H1 (cell line): ENCODE measurements at places on chromosomes 7 and 10. TPM values are rescaled to one million over a fixed set of nuclear protein-coding genes. Genes with fewer than 3 reads are reported as not detected.

GRCh38 chr7:51309361-51310130 lies 7.1 kb downstream of the COBL start:
- H3K4me3 ChIP-seq = no peak overlapping the region
- no peaks in the 10 kb centered on the region for H3K27me3 ChIP-seq
- peak; percentile 32 for DNase-seq
- peaks cover 11% of the 10 kb centered on the region for H3K4me1 ChIP-seq
- no peak overlapping the region for H3K27ac ChIP-seq

The ZNF804B gene
- total RNA-seq = not detected in 2 replicates

- H3K27me3 ChIP-seq = no peaks in the 10 kb centered on the region
- H3K4me1 ChIP-seq = no peaks in the 10 kb centered on the region
- H3K27ac ChIP-seq = no peak overlapping the region
- no peak overlapping the region for H3K4me3 ChIP-seq
Measured at GRCh38 chr10:17003651-17004286, 125.8 kb downstream of the CUBN start.

DNA sequence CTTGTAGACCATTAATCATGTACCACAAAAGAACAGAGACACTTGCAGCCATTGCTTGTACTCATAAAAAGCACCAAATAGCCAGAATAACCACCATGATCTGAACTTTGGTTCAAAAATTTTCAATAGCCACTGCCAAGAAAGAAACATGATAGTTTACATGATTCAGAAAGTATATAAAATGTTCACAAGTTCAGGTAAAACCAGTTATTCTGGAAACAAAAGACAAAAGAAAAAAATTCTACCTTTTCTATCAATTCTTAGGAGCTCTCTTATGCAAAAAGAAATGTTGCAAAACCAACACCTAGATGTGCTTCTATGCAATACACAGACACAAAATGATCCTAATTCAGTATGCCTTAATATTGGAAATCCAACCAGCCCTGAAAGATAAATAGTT lies 108.7 kb downstream of the PCLO start:
- no peak overlapping the region for H3K27ac ChIP-seq
- DNase-seq = no peak

DNA sequence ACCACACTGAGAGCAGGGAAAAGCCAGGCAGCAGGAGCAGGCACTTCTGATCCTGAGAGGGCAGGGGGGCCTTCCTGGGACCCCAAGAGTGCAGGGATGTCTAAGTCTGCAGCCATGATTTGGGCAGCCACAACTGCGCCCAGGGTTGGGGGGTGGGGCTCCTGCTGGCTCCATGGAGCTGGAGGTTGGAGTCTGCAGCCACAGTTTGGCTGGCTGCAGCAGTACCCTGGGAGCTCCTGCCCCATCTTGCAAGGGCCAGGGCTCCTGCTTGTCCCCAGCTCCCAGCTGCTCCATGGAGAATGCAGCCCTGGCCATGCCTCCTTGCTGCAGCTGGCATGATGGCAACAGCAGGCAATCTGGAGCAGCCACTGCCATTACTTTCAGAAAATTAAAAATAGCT lies 679.7 kb upstream of the LRRTM3 start:
- H3K4me3 ChIP-seq = no peak overlapping the region
- no peak for DNase-seq
- H3K27ac ChIP-seq = no peak overlapping the region
- H3K27me3 ChIP-seq = no peaks in the 10 kb centered on the region
- no peaks in the 10 kb centered on the region for H3K36me3 ChIP-seq
- H3K4me1 ChIP-seq = no peaks in the 10 kb centered on the region
